ENCODE measurements at places on chromosomes 16 and 17.

- no peak for DNase-seq
Measured at GRCh38 chr17:65434251-65434650, 127.2 kb downstream of the AXIN2 start.

DNA sequence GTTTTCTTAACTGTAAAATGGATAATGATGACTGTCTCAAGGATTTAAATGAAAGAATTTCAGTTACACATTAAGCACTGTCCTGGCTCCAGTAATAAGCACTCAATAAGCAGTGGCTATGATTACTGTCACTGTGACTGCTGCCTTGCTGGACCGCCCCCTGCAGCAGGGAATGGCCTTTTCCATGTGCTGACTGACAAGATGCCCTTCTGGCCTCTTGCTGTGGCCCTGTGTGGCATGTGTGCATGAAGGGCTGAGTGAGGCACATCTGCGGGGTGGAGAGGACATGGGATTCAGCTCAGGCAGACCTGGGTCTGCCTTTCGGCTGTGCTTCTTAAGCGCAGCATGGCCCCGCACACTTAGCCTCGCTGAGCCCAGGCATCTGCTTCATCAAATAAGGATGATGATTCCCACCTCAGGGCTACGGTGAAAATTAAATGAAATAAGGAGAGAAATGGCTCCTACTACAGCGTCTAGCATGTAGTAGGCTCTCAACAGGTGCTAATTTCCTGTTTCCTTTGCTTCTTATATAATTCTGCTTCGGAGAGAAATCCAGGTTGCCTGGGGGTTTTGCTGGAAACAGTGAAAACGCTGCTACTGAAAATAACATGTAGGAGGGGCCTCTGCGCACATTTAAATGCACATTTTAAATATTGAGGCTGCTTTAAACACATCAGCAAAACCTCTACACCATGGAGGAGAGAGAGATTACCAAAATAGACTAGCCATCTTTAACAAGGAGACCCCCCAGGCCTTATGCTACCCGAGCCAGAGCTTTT is 183.9 kb downstream of the PARN start:
- no peak for DNase-seq

DNA sequence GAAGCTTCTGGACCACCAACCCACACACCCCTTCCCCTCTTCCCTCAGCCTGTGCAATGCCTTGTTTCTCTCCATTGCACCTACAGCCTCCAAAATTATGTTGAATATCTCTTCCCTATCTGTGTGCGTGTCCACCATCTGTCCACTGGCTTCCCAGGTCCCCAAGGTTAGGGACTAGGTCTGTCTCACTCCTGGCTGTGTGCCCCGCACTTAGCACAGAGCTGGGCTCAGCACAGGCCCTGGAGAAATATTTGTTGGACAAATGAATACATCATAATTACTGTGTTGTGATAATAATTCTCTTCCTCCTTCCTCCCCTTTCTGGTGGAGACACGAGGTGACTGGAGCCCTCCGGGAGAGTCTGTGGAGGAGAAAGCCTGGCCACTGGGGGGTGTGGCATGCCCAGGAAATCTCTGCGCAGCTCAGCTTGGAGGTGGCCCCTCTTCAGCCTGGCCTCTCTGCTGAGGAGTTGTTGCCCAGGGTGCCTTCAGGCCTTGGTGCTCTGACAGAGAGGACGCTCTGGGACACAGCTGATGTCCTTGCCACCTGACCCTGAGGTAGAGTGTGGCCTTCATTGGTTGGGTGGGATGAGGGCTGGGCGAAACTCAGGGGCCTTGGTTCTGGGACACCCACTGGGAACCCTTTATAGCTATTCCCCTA is 3.3 kb upstream of the BRD7 start:
- DNase-seq = no peak

- no peak for DNase-seq
Measured at GRCh38 chr16:17497648-17498047, 26.9 kb upstream of the XYLT1 start.

DNA sequence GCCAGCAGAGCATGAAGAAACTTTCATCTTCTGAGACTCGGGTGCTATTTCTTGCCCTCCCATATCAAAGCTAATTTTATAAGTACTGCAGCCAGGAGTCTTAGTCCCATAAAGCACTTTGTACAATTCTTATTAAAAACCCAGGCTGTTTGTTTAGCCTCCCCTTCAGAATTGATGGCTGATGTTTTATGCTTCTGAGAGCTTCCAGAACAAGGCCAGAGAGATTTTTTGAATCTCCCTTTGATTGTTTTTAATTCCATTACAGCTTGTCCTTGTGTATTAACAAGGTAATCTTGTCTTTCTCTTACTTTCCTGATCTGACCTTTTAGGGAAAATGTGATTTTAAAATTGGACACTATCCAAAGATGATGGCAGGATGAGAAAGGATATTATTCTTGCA is 16.3 kb downstream of the COQ7 start:
- DNase-seq = no peak

GRCh38 chr16:35691057-35691456 is 2231.6 kb downstream of the TP53TG3F start:
- DNase-seq = no peak

- no peak for DNase-seq
Measured at GRCh38 chr16:80167657-80168390, 373.0 kb upstream of the DYNLRB2 start.

DNA sequence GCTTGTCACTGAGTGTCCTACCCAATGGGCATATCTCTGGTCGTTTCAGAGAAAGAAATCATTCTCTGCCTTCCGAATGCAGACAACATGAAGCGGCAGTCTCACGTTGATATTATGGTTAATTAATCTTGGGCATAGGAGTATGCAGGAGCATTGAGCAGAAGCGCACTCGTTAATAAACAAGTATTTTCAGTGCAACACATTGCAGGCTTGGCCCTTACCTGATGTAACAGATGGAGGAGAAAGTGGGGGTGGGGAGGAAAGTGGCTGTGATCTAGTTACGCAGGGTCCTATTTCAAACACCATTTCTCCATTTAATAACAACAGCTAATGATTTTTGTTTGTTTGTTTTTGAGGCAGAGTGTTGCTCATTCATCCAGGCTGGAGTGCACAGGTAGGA is 414.0 kb upstream of the RBFOX1 start:
- no peak for DNase-seq

GRCh38 chr16:69225121-69225520 is 38.2 kb downstream of the SNTB2 start:
- DNase-seq = no peak

- no peak for DNase-seq
Measured at GRCh38 chr16:67773099-67773498, 33.3 kb downstream of the RANBP10 start.

DNA sequence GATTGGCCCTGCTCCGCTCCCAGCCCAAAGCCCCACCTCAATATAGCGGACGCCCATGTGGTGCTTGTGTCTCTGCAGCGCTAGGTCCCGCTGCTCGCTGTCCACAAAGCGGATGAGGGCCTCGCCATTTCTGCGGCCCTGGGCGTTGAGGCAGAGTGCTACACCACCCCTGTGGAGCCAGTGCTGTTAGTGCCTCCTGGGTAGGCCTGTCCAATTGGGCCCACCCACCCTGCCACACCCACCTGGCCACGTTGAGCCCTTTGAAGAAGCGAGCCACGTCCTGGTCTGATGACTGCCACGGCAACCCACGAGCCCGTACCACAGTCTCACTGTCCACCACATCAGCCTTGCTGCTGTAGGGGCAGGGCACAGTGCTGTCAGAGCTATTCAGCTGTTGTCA is 3.6 kb downstream of the ESRP2 start:
- no peak for DNase-seq

DNA sequence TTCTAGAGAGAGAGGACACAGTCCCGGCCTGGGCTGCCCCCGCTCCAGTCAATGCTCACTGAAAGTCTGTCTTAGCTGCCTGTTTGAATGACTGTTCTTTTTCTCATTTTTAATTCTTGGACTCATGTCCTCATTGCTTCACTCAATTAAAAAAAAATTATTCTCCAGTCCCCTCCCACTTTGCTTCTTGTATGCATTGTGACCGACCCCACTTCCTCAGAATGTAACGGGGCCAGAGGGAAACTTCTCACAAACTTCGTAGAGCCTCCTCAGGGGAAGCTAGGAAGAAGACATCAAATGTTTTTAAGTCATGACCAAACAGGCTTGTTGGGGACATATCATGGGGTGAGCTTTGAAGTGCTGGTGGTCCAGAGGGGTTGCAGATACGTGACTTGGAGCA is 113.2 kb downstream of the CCDC182 start:
- DNase-seq = no peak

- peak; percentile 6 for DNase-seq
Measured at GRCh38 chr17:73711184-73711583, 66.9 kb upstream of the SDK2 start.

GRCh38 chr17:45013021-45013997 is 38.1 kb downstream of the DCAKD start:
- no peak for DNase-seq

DNA sequence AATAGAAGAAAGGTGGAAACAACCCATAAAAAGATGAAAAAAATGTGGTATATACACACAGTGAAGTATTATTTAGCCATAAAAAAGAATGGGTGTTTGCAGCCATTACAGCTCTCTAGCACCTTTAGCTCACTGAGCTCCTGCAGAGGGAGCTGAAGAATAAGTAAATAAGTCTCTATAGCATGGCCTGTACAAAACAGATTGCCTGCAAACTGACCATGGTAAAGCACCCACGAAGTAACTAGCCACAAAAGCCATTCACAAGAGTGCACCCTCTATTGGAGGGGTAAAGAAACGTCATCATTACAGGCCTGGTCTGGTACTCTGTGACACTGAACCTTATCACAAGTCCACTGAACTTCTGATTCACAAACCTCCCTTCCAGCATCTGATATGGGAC is 76.3 kb downstream of the USP32 start:
- DNase-seq = no peak

GRCh38 chr17:69176457-69176795 is 34.7 kb upstream of the ABCA6 start:
- no peak for DNase-seq

- DNase-seq = no peak
Measured at GRCh38 chr16:68760671-68761275, 23.7 kb downstream of the CDH1 start.

Measured in NCI-H1048 (cell line).